Activated naive CD8-positive, alpha-beta T cell treated with anti-CD3 and anti-CD28 coated beads, Interleukin-2, amount 50 U/mL, for 16 hours (primary cell): ENCODE measurements at places on chromosomes 4 and X.

GRCh38 chrX:38651625-38652601 lies 90.6 kb downstream of the TSPAN7 start:
- no peak for DNase-seq

DNA sequence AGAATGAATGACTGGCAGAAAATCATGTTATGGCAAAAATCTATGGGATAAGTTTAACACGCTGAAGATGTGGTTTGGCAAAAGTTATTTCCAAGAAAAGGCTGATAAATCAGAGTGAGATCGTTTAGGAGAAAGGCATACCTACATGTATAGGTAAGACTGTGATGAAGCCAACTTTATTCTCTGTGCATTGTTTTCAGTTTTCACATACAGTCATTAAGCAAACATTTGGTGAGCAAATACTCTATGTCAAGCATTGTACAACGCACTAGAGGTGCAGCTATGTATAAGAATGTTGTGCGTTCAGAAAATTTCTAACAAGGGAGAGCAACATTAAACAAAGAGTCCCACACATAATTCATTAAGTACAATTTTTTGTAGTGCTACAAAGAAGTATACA lies 121.7 kb downstream of the TEX13A start:
- DNase-seq, result no peak

- no peak for DNase-seq
Measured at GRCh38 chrX:150899191-150899757, 806 bp upstream of the CD99L2 start.

- DNase-seq, result no peak
Measured at GRCh38 chr4:85778632-85779131, 303.7 kb downstream of the ARHGAP24 start.

- DNase-seq, result no peak
Measured at GRCh38 chr4:172998527-172999469, 169.8 kb upstream of the GALNT7 start.

DNA sequence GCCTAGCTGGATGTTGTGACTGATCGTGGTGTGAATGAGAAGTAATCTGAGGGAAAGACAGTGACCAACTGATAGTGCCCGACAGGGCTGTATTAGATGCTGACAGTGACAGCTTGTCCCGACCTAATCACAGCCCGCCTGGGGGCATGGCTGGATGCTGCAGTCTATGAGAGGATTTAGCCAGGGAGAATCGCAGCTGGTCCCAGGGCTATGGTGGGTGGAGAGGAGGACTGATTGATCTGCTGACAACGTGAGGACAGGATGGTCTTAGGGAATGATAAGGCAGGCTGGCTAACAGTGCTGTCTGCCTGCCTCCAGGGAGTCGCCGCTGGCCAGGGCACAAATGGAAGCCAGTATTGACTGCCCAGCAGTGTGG lies 621 bp upstream of the SUV39H1 start:
- no peak for DNase-seq
